Left renal pelvis (tissue), 4 donors: ENCODE measurements at places on chromosomes 16 and 17. TPM values are rescaled to one million over a fixed set of nuclear protein-coding genes. Genes with fewer than 3 reads are reported as not detected.

DNA sequence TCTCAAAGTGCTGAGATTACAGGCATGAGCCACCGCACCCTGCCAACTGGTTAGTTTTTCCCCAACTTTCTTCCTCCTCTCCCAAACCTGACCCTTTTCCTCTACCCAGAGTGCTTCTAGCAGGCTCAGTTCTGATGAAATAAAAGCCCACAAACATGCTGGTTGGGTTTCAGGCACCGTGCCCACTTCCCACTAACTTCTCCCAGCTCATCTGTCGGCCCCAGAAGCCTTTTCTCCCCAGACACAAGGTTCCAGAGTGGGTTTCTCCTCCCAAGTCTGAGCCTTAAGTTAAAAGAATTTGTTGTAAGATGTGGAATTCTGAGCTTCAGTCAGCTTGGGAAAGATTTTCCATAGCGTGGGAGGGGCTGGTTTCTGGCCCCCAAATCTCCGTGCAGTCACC lies 11.5 kb upstream of the SCN4A start:
- DNase-seq = no peak

DNA sequence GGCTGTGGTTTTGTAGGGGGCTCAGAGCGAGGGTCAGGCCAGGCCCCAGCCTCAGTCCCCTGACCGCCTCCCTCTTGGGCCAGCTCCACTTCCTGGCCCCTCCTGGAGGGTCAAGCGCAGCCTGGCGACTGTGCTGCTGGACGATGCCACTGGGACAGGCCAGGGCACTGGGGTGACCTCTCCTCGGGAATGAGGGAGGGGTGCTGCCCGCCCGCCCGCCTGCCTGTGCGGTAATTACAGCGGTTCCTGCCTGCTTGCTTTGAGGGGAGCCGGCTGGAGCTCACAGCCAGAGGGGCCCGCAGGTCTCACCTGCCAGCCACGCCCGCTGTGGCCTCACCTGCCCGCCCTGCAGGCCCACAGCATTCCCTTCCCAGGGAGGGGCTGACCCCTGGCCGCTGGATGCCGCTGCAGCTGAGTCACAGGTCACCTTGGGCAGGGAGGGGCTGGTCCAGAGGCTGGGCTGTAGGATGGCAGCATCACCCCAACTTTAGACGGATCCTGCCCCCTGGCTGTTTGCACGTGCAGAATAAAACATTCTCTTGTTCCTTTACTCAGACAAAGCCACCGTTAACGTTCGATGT lies 76.7 kb upstream of the CBX4 start:
- DNase-seq = no peak

- DNase-seq = no peak
Measured at GRCh38 chr16:28140788-28141618, 70.8 kb downstream of the XPO6 start.

GRCh38 chr17:61057257-61057656 lies 342.4 kb upstream of the TBX2 start:
- no peak for DNase-seq

GRCh38 chr16:14356064-14356463 lies 274.0 kb downstream of the PARN start:
- DNase-seq = no peak

The ITGAL gene
- polyA plus RNA-seq = 2.5 TPM

The USP6 gene
- 1.9 TPM for polyA plus RNA-seq
